ENCODE measurements at places on chromosomes 16 and 17. TPM values are rescaled to one million over a fixed set of nuclear protein-coding genes. Genes with fewer than 3 reads are reported as not detected.
A peak's percentile ranks its signal among the peaks of the same experiment; 100 is the strongest.

DNA sequence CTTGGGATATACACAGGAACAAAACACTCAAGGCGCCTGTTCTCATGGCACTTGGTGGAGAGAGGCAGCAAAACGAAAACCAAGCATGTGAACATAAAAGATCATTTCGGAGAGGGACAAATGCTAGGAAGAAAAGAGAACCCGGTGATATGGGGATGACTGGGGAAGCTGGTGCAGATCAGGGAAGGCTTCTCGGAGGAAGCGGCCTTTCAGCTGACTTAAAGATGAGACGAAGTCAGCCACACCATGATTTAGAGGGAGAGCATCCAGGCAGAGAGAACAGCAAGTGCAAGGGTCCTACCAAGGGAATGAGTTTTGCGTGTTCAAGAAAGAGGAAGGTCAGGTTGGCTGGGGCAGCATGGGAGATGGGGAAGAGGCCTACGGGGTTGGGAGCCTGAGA, 250.9 kb downstream of the KATNIP start:
- H3K4me1 ChIP-seq, result no peaks in the 10 kb centered on the region
- no peak overlapping the region for H3K4me3 ChIP-seq
- H3K27me3 ChIP-seq, result no peaks in the 10 kb centered on the region
- DNase-seq, result no peak
- no peak overlapping the region for H3K27ac ChIP-seq
- no peaks in the 10 kb centered on the region for H3K36me3 ChIP-seq

- H3K4me1 ChIP-seq, result peaks cover 18% of the 10 kb centered on the region
- peak overlapping the region; percentile 73 for H3K27ac ChIP-seq
- H3K36me3 ChIP-seq, result no peaks in the 10 kb centered on the region
- H3K27me3 ChIP-seq, result no peaks in the 10 kb centered on the region
These were observed 81.6 kb downstream of the CCDC182 start for GRCh38 chr17:57663326-57664070.

DNA sequence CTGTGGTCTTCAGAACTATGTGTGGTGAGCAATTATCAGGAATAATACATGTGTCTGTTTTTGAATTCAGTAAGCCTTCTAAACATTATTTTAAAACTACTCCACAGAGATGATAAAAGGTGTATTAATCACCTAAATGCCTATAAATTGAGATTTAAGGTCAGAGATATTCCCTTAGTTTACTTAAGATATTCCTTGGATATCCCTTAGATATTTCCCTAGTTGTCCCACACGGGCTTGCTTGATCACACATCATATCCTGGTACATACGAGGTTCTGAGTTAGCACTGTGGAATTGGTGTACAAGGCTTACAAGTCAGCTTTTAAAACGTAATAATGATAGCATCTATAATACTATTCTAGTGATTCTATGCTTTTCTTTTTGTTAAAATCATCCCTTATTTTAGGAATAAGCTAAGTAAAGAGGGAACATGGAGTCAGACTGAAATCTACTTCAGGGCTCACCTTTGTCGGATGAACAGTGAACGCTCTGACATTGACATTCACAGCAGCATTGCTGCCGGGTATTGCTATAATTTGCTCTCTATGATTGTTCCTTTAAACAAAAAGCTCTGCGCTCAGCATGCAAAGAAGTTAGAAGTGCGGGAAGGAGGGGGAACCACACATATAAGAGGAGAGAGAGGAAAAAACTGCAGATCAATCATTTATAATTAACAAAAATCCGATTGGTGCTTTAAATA, 136.5 kb downstream of the SKAP1 start:
- H3K4me1 ChIP-seq, result no peaks in the 10 kb centered on the region
- peaks cover 57% of the 10 kb centered on the region for H3K27me3 ChIP-seq
- no peaks in the 10 kb centered on the region for H3K36me3 ChIP-seq
- H3K4me3 ChIP-seq, result no peak overlapping the region
- H3K27ac ChIP-seq, result no peak overlapping the region

- H3K4me1 ChIP-seq, result no peaks in the 10 kb centered on the region
- no peaks in the 10 kb centered on the region for H3K36me3 ChIP-seq
- no peaks in the 10 kb centered on the region for H3K27me3 ChIP-seq
These were observed 35.4 kb upstream of the USP22 start for GRCh38 chr17:21078016-21078780.

- no peak for DNase-seq
- H3K4me1 ChIP-seq, result peaks cover 6% of the 10 kb centered on the region
- no peak overlapping the region for H3K4me3 ChIP-seq
- H3K27ac ChIP-seq, result no peak overlapping the region
These were observed 957 bp downstream of the MYL4 start for GRCh38 chr17:47210105-47210504.

DNA sequence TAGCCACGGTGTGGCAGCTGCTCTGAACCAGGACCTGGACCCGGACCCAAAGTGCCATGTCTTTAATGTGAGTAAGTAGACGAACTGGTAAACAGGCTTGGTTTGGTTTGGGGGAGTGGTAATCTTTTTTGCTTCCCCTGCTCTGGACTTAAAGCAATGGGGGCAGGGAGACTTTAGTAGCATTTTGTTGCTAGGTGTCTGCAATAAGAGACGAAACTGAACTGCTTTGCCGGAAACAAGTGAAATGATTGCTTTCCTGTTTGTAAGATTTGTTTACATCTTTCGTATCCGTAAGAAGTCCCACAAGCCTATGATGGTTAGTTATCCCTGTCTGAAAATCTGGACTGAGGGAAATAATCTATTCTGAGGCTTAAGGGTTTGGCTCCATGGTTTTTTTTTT, 21.5 kb downstream of the PRCD start:
- H3K4me3 ChIP-seq, result no peak overlapping the region
- H3K27ac ChIP-seq, result peak overlapping the region; percentile 70
- H3K36me3 ChIP-seq, result no peaks in the 10 kb centered on the region
- H3K27me3 ChIP-seq, result no peaks in the 10 kb centered on the region
- H3K4me1 ChIP-seq, result peaks cover 71% of the 10 kb centered on the region

DNA sequence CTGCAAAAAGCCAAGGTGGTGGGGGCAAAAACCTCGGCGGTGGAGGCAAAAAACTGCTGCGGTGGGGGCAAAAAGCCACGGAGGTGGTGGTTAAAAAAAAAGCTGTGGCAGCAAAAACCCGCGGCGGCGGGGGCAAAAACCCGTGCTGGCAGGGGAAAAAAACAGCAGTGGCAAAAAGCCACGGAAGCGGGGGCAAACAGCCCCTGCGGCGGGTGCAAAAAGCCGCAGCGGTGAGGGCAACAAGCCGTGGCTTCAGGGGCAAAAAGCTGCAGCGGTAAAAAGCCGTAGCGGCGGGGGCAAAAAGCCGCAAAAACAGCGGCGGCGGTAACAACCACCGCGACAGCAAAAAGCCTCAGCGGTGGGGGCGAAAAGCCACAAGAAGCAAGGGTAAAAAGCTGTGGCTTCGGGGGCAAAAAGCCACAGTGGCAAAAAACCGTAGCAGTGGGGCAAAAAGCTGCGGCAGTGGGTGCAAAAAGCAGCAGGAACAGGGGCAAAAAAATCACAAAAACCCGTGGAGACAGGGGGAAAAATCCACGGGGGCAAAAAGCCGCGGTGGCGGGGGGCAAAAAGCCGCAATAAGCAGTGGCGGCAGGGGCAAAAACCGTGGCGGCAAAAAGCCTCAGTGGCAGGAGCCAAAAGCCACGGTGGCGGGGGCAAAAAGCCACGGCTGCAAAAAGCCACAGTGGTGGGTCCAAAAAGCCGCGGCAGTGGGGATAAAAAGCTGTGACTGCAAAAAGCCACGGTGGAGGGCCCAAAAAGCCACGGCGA, 193.7 kb downstream of the SHCBP1 start:
- H3K36me3 ChIP-seq, result no peaks in the 10 kb centered on the region
- H3K4me1 ChIP-seq, result no peaks in the 10 kb centered on the region
- H3K4me3 ChIP-seq, result no peak overlapping the region

Gene CLEC18B
- total RNA-seq, result not detected

Gene FLII
- 381 TPM for total RNA-seq

Gene TBC1D3E
- not detected for total RNA-seq

Gene NOB1
- 29.9 TPM for total RNA-seq

Measured in left lung (tissue), 14 donors.